Endothelial cell (in vitro differentiated cells): ENCODE measurements at places on chromosomes 3 and 15. TPM values are rescaled to one million over a fixed set of nuclear protein-coding genes. Genes with fewer than 3 reads are reported as not detected.

The GCSAM gene
- total RNA-seq: not detected

DNA sequence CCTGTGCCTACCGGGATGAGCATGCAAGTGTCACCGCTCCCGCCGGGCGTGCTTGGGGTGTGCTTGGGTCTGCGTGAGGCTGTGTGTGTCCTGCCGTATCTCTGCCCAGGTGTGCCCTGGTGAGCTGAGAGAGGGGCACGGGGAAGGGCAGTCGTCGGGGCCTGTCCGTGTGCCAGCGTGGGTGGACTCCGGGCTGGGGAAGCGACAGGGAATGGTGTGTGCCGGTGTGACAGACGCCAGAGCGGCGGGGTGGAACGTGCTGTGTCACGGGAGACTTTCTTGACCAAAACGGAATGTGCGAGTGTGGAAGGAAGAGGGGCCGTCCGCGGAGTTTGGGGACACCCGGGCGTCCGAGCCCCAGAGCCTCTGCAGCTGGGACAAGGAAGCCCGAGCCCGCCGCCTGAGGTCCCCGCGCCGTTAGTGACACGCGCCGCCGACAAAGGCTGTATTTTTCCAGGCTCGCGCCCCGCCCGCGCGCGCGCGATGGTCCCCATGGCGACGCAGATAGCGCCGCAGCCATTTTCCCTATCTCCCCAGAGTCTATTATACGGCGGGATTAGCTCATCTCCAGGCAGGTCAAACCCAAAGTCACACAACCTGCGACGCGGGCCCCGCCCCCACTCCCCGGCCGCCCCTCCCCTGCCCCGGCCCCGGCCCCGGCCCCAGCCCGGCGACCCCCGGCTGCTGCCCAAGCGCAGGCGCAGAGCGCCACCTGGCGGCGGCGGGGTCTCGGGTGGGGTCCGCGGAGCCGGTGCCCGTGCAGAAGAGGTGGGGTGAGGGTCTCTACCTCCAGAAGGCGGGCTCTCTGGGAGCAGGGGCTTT is 4.5 kb upstream of the GATA2 start:
- H3K4me1 ChIP-seq: peaks cover 34% of the 10 kb centered on the region
- H3K4me3 ChIP-seq: peak overlapping the region; percentile 77
- H3K27me3 ChIP-seq: peaks cover 30% of the 10 kb centered on the region
- DNase-seq: peak; percentile 84

DNA sequence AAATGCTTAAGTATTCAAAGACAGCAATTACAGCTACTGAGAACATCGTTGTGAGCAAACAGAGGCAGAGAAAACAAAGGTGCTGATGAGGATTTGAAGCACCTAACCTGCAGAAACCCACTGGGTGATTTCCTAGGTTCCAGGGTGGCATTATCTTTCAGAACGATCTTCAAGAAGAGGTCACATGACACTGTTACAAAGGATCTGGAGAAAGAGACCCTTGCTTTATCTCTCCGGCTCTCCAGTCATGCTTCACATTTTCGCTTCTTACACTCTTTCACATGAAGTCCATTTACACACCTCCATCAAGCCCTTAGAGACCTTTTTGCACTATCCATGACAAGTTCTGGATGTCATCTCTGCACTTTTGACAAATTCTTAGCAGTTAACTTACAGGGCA is 70.8 kb downstream of the GOLGA8B start:
- H3K36me3 ChIP-seq: peaks cover 3% of the 10 kb centered on the region
- H3K27ac ChIP-seq: no peak overlapping the region
- DNase-seq: no peak
- peaks cover 18% of the 10 kb centered on the region for H3K27me3 ChIP-seq
- peaks cover 4% of the 10 kb centered on the region for H3K4me1 ChIP-seq

DNA sequence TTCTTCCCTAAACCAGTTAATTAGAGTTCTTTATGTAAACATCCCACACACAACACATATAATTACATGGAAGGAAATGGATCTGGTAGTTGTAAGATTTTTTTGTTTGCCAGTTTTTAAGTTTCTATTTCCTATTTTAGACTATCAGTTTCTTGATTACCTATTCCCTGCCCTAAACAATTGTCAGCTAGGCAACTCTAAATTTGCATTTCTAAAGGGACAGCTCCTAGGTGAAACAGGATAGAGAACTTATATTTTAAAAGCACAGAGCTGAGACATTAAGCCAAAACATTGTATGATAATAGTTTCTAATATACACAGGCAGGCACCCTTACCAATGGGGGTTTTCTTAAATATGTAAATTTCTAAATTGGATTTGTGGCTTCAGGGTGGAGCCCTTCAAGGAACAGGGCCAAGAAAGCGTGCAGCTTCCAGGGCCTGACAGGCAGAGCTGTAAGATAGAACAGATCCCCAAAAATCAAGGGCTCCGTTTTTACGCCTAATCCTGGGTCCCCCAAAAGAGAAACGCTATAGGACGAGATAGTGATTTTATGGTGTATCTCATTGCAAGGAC is 8.9 kb downstream of the LEKR1 start:
- no peak overlapping the region for H3K4me3 ChIP-seq
- no peak for DNase-seq
- H3K36me3 ChIP-seq: no peaks in the 10 kb centered on the region
- no peaks in the 10 kb centered on the region for H3K27me3 ChIP-seq
- H3K4me1 ChIP-seq: no peaks in the 10 kb centered on the region

- DNase-seq: no peak
- no peak overlapping the region for H3K4me3 ChIP-seq
- H3K4me1 ChIP-seq: peaks cover 34% of the 10 kb centered on the region
- peaks cover 13% of the 10 kb centered on the region for H3K27me3 ChIP-seq
Observed at GRCh38 chr3:13051581-13051980, 21.6 kb downstream of the IQSEC1 start.

DNA sequence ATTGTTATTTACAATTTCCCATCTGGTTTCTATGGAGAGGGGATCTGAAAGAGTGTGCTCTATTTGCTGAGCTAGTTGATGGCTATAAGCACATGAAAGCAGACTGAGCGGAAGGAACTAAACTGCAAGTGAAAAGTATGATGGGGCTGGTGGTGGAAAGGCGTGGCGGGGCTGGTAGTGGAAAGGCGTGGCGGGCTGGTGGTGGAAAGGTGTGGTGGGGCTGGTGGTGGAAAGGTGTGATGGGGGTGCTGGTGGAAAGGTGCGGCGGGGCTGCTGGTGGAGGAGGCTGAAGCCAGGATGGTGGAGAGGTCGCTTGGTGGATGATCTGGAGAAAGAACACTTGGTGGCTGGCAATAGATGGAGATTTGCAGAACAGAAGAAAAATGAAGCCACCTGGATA is 136.7 kb downstream of the FMN1 start:
- no peak overlapping the region for H3K27ac ChIP-seq
- no peak for DNase-seq
- H3K27me3 ChIP-seq: no peaks in the 10 kb centered on the region
- no peak overlapping the region for H3K4me3 ChIP-seq
- H3K4me1 ChIP-seq: no peaks in the 10 kb centered on the region
- no peaks in the 10 kb centered on the region for H3K36me3 ChIP-seq

The NR1I2 gene
- total RNA-seq: 0.23 TPM

DNA sequence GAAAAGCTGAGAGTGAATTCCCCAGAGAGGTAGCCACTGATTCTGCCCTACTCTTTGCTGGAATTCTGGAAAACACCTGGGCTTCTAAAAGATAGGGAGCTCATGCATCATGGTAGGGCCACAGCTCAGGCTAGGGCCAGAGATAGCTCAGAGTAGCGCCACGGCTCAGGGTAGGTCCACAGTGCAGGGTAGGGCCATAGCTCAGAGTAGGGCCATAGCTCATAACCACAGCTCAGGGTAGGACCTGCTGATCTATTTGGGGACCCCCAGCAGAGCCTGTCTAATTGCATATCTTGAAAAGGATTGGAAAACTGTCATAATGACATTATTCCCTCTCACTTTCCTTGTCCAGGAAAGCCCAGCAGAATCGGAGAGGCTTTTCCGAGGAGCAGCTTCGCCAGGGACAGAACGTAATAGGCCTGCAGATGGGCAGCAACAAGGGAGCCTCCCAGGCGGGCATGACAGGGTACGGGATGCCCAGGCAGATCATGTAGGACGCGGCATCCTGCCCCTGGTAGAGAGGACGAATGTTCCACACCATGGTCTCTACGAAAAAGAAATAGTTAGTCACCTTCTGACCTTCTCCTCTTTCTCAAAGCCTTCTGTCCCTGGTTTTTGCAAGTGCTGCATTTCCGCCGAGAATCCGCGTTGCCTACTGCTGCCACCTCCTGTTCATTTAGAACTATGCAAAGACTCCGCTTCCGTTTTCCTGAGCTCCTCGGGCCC is 14.5 kb downstream of the TAGLN3 start:
- peaks cover 8% of the 10 kb centered on the region for H3K4me1 ChIP-seq
- H3K27ac ChIP-seq: no peak overlapping the region
- H3K36me3 ChIP-seq: no peaks in the 10 kb centered on the region
- H3K27me3 ChIP-seq: peaks cover 4% of the 10 kb centered on the region
- peak; percentile 49 for DNase-seq

The METTL6 gene
- total RNA-seq: 16.0 TPM

The TAGLN3 gene
- total RNA-seq: 0.72 TPM

GRCh38 chr15:56031836-56032235 is 38.4 kb upstream of the NEDD4 start:
- H3K36me3 ChIP-seq: no peaks in the 10 kb centered on the region
- no peak overlapping the region for H3K27ac ChIP-seq
- H3K4me1 ChIP-seq: no peaks in the 10 kb centered on the region
- peaks cover 2% of the 10 kb centered on the region for H3K27me3 ChIP-seq
- DNase-seq: no peak
